ENCODE measurements at places on chromosomes 12 and 14.

- DNase-seq: no peak
Observed at GRCh38 chr12:19546611-19547162, 107.4 kb downstream of the AEBP2 start.

GRCh38 chr12:125111403-125111802, 46.2 kb downstream of the AACS start:
- no peak for DNase-seq

- no peak for DNase-seq
Observed at GRCh38 chr14:31939934-31940333, 137.2 kb upstream of the ARHGAP5 start.

- no peak for DNase-seq
Observed at GRCh38 chr12:11624116-11624515, 25.4 kb upstream of the ETV6 start.

GRCh38 chr12:34305176-34305575, 282.9 kb downstream of the ALG10 start:
- DNase-seq: no peak

DNA sequence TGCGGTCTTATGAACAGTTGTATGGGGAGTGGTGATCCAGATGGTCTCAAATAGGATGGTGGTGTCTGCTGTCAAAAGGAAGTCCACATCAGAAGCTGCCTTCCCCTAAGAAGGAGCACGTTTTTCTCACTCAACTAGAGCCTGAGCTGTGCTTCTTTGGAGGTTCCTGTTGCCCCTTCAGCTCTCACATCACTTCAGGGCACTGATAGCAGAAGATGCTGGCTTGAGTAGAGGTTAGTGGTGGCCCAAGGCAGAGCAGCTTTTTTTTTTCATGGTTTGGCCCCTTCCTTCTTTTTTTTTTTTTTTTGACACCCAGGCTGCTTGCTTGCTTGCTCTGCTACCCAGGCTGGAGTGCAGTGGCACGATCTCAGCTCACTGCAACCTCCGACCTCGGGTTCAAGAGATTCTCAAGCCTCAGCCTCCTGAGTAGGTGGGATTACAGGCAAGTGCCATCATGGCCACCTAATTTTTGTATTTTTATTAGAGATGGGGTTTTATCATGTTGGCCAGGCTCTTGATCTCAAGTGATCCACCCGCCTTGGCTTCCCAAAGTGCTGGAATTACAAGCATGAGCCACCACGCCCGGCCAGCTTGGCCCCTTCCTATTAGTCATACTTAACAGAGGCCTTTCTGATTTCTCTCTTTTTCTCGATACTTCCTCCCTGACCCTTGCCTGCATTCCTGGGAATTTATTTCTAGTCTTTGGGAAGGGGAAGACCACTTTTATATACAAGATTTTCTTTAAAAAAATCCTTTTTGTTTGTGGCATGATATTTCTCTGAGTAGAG, 31.6 kb downstream of the KLRD1 start:
- DNase-seq: no peak

- no peak for DNase-seq
Observed at GRCh38 chr12:45411626-45412025, 195.7 kb downstream of the ANO6 start.

DNA sequence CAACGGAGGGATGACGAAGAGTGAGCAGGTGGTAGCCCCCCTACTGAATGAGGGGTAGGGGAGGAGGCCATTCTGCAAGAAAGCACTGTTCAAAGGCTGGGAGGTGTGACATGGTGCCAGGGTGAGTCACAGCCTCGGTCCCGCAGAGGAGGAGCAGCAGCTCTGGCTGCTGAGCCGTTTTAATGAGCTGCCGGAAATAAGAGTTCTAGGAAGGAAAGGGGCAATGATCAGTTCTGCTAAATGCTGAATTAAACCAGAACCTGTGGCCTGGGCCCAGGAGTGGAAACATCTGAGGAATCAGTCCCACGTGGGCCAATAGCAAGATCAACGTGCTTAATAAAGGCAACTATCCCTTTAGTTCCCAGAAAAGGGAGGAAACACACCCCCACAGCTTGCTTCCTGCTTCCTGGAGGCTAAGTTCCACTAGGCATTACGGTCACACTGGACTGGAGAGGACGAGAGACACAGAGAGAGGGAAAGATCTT, 3.6 kb downstream of the ABCD4 start:
- DNase-seq: no peak

- no peak for DNase-seq
Observed at GRCh38 chr14:74238974-74239847, at the start of gene VSX2. Gene VSX2, plus strand, starts transcription at chr14:74239449. Its CDS starts 113 bp downstream, at chr14:74239562.

- DNase-seq: no peak
Observed at GRCh38 chr12:31317471-31318395, 8.2 kb downstream of the SINHCAF start.

GRCh38 chr12:117279606-117280005, 81.8 kb downstream of the NOS1 start:
- no peak for DNase-seq

- no peak for DNase-seq
Observed at GRCh38 chr12:108123402-108123801, 5.7 kb upstream of the WSCD2 start.

DNA sequence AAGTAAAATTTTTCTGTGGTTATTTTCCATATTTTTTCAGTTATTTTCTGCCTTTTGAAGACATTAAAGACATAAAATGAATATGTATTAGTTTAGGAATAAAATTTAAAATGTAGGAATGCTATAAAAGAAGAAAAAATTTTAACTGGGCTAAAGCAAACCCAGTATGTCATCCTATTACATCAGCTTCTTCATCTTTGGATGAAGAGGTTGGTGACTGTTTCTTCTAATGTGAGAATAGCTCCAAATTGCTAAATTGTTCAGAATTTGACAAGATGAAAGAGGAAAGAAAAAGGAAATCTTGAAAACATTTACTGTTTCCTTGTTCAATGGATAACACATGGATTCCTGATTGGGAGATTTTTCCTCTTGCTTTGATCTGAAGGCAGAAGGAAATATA, 52.7 kb upstream of the PZP start:
- no peak for DNase-seq

DNA sequence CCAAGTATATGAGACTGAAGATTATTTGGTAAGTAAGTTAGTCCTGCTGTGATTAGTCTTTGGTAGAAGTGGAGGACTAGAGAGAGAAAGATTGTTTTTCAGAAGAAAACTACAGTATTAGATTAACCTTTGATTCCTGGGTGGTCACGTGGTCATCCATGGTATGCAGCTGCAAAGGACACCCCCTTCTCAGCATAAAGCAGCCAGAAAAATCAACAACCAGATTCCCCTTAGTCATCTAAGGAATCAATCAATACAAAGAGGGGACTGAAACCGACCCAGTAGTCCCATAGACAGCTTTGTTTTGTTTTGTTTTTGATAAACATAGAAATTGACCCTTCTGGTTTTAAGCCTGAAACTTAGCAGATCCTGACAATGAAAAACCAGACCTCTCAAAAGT, 30.3 kb upstream of the MDGA2 start:
- DNase-seq: no peak

DNA sequence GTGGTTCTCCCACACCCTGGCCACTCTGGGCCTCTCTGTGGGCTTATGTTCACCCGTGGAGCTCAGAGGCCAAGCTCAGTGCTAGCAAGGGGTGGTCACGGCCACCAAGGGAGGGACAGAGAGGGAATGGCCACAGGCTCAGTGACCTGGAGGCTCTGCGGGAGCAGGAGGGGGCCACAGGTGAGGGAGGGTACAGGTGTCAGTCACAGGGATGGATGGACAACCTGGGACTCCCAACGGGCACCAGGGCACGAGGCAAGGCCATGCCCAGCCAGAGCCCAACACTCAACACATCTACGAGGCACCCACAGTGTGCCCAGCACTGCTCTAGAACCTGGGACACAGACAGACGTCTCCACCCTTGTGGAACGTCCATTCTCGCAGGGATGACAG, 11.3 kb downstream of the NCOR2 start:
- no peak for DNase-seq

- DNase-seq: no peak
Observed at GRCh38 chr12:26845057-26845666, 12.2 kb upstream of the ITPR2 start.

DNA sequence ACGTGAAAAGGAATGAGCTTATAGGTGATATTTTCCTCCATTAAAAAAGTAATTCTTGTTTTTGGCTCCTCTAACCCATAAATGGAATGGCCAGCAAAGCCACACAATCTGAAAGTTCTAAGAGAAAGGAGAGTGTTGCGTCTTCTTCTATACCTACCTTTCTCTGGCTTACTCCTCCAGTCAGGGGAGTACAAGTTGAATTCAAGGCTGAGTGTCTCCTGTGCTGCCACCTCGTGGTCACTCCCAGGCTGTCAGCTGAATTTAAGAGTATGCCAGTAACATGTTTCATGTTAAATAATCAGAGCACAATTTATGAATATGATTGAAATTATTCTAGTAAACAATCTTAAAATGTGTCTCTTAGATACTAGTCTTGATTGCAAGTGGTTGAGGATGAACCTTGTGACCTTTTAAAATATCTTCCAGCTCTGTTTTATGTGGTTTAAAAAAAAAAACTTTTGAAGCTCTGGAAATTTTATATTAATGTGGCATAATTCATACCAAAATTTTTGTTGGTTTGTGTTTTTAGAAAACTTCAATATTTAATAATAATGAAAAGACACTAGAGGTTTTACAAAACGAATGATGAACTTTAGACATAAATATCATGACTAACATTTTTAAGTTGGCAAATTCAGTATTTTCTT, 31.7 kb downstream of the PTHLH start:
- DNase-seq: peak; percentile 21
